ENCODE measurements at places on chromosomes 5 and 9.

- peak; percentile 72 for DNase-seq
Measured at GRCh38 chr5:126274763-126275125, 148.5 kb upstream of the GRAMD2B start.

DNA sequence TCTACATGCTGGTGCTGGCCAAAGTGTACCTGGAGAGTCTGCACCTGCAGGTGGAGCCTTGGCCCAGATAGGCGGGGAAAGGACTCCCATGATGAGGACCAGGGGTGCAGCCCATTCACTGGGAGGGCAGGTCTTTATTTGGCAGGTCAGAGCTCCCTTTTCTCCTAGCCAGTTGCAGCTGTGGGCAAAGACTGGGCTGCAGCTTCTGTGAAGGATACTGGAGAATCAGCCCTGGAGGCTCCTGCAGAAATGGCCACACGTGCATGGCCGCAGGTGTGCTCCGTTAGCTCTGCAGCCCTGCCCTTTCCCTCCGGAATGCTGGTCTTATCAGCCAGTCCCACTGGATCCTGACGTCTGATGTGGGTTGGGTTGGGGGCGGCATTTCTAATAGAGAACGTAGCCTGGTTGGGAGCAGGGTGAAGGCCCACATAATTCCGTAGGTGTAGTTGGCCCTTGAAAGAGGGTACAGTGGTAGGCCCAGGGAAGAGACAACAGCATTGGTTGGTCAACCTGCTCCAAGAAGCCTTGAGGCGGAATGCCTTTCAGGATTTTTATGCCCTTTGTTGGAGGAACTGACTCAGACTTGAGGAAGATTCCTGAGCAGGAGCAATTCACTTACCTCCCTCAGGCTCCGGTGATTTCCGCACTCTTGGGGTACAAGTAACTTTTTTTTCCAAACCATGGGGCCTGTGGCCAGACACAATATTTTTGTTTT lies 22.0 kb upstream of the TIFAB start:
- DNase-seq: no peak

GRCh38 chr9:116297346-116297745 lies 143.8 kb downstream of the PAPPA start:
- no peak for DNase-seq

GRCh38 chr5:174729075-174729680 lies 4.8 kb downstream of the MSX2 start:
- DNase-seq: no peak

- DNase-seq: no peak
Measured at GRCh38 chr5:4199049-4199841, 603.6 kb downstream of the IRX1 start.

- no peak for DNase-seq
Measured at GRCh38 chr9:37425298-37425752, 2.8 kb downstream of the GRHPR start.

DNA sequence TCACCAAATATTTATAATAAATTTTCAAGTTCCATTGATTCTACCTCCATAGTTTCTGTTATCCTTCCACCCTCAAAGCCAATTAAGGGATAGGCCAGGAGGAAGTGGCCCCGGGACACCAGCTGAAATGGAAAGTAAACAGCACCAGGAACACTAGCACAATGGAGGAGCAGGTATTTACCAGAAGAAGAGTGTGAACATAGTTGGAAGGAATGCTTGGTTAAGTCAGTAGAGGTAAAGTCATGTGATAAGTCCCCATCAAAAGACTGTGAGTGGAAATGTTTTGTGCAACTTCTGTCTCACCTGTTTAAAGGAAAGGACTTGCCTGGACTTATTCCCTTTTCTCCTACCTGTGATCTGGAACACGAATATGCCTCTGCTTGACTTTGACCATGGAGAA lies 146.7 kb upstream of the RAI14 start:
- DNase-seq: no peak

GRCh38 chr9:92607773-92608172 lies 62.2 kb downstream of the IPPK start:
- DNase-seq: peak; percentile 87

- peak; percentile 65 for DNase-seq
Measured at GRCh38 chr5:64437496-64437895, 68.3 kb upstream of the RGS7BP start.

DNA sequence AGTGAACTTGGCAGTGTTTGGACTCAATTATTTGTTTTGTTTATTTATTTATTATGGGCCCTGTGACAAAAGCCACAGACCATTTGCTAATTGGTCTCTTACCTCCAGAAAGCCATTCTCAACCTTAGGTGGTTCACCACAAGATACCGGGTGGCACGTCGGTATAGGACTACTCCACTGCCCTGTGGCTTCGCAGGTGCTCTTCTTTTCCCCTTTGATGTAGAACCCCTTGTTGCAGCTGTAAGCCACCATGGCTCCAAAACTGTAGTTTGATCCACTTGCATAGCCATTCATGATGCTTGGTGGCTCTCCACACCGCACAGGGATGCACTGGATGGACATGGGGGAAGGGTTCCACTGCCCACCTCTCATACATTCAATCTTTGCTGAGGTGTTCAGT lies 73.3 kb upstream of the TXNDC8 start:
- no peak for DNase-seq

DNA sequence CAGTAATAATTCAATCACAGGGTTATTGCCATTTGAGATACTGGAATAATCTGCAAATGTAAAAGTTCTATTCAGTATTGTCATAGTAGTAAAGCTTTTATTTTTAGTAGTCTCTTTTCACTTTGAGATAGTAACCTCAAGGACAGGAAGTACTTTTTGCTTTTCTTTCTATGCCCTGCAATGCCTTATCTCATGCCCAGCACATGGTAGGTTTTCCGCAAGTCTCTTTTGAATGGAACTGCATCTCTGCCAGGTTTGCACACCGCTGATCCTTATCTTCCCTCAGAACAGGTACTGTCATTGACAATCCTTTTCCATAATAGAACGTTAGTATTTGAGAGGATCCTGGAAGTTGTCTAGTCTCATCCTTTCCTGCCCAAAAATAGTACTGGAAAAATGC lies 91.8 kb upstream of the IFNK start:
- DNase-seq: no peak

DNA sequence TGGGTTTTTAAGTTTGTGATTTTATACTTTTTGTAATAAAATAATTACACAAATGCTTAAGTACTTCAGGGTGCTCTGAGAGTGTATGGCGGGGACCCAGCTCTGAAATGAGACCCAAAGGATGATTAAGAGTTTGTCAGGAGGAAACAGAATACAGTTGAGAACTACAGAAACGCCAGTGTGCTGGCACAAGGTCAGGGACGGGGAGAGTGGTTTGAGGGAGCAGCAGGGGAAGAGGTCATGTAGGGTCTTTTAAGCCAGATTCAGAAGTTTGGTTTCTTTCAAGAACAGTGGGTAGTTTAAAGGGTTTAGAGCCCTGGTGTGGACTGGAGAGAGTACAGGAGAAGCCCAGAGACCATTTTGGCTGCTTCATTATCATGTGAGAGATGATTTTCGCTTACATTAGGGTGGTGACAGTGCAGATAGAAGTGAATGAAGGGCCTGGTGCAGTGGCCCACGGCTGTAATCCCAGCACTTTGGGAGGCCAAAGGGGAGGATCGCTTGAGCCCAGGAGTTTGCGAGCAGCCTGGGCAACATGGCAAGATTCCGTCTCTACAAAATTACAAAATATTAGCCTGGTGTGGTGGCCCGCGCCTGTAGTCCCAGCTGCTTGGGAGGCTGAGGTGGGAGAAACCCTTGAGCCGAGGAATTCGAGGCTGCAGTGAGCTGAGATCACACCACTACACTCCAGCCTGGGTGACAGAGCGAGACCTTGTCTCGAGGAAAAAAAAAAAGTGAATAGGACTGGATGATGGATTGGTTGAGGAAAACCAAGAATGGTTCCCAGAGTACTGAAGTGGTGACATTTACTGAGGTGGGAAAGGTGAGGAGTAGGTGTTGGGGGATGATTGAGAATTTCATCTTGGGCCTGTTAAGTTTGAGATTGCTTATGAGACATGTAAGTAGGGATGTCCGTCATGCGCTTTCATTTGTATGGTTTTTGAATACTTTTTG lies 1.4 kb upstream of the ETF1 start:
- DNase-seq: peak; percentile 55

DNA sequence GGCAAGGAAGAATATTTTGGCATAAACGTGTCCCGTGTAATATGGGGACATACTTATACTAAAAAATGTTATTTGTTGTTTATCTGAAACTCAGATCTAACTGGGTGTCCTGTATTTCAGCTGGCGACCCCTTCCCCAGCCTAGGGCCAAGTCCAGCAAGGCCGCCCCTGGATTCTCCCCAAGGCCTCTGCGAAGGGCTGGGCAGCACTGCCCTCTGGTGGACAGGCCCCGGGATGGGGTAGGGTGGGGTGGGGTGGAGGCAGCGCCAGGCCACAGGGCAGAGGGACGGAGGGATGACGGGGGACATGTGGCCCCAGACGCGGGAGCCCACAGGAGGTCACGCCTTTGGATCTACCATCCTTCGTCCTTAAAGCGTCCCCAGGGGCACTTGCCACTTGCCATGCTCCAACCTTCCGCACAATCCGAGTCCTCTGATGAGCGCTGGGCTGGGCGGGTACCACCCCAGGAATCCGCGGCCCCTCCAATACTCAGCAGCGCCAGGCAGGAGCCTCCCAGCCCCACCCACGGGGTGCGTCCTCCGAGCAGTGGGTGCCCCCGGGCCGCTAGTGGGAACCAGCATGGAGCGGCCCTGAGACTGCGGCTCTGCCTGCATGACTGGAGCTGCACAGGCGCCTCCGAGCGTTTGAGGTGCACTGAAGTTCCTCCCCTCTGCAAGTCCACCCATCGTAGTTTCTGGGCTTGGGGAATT lies 7.1 kb upstream of the AGPAT2 start:
- DNase-seq: no peak

DNA sequence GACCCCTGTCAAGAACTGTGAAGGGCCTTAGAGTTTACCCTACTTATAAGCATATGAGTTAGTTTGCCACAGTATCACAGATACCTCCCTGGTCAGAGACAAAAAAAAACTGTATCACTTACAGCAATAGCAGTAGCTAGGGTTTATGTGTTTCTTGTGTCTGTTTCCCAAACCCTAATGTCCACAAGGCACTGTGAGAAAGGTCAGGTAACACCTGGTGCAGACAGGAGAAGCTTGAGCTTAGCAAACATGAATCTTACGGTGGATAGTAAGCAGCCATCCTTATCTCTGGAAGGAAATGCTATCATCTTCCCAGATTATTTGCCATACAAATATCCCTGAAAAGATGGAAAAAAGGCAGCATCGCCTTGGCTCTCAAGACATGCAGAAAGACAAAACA lies 208.5 kb upstream of the KCNN2 start:
- DNase-seq: no peak

DNA sequence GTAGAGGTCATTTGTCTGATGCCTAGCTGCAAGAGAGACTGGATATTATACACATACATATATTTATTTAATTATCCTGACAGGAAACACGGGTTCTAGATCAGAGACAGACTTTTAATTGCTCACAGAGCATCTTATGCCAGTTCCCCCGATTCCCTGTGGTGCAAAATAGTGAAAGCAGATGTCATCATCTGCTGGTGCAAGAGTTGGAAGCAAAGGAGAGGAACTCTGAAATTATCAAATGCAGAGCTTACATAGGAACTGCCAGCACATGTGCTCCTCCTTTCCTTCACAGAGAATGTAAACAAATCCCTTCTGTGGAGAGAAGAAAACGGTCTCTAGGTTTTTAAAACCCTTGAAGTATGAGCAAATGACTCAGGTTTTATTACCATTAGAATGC lies 69.3 kb downstream of the DTWD2 start:
- DNase-seq: peak; percentile 25

DNA sequence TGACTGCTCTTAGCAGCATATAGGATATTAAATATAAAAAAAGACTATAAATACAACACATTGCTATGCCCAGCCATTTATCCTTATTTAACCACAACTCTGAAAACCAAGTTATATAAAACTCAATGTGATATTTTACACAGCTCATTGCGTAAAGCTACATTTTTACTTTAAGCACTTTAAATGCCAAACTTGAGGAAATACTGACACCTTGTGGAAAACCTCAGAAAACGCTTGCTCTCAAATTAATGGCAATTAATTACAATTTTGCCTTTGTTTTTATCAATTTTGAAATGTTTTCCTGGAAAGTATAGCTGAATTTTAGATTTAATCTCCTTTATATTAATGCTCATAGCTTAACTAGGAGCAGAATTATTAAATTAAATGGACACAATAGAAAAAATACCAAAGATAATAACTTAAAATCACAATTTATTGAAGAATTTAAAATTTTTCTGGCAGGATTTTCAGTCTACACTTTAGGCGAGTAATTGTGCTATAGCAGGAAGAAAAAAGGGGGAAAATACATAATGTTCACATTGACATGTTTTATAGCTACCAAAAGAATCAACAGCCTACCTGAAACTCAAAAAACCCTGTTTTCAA lies 25.2 kb upstream of the PLAC8L1 start:
- peak; percentile 52 for DNase-seq

DNA sequence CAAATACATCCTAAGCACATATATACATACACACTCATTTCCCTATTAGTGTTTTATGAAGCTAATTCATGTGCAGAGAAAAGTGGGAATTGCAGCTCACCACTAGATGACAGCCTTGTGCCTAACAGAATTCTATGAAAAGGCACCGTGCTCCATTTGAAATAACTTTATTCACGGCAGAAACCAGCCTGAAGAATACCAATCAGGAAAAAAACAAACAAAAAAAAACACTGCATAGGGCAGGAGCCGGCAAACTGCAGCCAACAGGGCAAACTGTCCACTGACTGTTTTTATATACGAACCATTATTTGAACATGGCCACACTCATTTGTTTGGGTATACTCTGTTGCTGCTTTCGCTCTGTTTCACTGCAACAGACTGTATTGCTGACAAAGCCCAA lies 33.6 kb downstream of the ERMP1 start:
- DNase-seq: peak; percentile 52

DNA sequence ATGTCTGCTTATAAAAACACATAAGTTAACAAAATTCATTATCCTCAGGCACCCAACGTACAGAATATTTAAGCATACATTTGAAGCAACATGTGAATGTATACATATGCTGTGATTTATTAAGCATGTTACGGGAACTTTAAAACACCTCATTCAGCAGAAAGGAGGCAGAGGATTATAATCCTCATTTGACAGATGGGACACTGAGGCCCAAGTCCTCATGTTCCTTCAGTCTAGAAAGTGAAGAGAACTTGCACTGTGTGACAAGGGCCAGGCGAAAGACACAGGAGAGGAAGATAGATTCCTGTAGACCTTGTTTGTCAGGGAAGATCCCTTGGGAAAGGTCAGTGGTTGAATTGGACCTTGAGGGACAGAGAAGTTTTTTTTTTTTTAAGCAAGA lies 7.6 kb upstream of the PSMD5 start:
- no peak for DNase-seq
